Fibroblast of mammary gland (primary cell): ENCODE measurements at places on chromosomes 1 and 21.

DNA sequence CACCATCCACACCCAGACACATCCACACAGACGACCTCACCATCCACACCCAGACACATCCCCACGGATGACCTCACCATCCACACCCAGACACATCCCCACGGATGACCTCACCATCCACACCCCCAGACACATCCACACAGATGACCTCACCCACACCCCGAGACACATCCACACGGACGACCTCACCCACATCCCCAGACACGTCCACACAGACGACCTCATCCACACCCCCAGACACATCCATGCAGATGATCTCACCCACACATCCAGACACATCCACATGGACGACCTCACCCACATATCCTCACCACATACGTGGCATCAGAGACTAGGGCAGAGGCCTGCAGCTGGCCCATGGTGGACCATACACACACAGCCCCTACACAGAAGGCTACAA, 14.7 kb upstream of the FABP3 start:
- DNase-seq = peak; percentile 40

DNA sequence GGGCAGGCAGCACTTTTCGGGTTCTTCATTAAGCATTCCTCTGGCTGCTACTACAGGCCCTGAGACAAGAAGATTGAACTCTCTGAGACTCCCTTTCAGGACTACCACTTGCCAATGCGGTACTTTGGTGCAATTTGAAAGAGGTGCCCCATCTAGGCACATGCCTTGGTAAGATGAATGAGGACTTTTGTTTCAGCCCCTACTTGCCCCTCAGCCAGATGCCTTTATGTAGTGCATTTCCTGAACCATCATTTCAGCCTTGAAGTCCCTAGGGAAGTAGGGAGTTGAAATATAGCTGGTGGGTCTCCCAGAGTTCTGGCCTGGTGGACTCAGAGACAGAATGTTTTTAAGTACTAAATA, 123.8 kb downstream of the PLXNA2 start:
- DNase-seq = no peak

DNA sequence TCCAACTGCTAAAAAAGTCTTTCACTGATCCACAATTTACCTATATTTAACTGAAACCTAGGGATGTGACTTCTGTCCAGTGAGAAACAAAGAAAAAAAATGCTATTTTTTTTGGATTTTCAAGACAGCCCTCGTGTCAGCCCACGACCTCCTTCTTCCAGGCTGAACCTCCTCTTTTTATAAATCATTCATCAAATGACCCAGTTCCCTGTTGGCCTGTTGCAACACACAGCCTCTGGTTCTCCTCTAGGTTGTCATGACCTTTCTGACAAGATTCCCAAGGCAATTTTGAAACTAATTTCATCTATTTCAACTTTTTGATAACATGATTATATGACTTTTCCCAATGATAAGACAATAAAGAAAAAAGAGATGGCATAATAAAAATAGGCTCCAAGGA, 74.6 kb downstream of the PGBD5 start:
- DNase-seq = no peak

- DNase-seq = no peak
These were observed 73.0 kb upstream of the TLR5 start for GRCh38 chr1:223216074-223216473.

GRCh38 chr1:152109998-152110294, 5.3 kb downstream of the TCHH start:
- no peak for DNase-seq

DNA sequence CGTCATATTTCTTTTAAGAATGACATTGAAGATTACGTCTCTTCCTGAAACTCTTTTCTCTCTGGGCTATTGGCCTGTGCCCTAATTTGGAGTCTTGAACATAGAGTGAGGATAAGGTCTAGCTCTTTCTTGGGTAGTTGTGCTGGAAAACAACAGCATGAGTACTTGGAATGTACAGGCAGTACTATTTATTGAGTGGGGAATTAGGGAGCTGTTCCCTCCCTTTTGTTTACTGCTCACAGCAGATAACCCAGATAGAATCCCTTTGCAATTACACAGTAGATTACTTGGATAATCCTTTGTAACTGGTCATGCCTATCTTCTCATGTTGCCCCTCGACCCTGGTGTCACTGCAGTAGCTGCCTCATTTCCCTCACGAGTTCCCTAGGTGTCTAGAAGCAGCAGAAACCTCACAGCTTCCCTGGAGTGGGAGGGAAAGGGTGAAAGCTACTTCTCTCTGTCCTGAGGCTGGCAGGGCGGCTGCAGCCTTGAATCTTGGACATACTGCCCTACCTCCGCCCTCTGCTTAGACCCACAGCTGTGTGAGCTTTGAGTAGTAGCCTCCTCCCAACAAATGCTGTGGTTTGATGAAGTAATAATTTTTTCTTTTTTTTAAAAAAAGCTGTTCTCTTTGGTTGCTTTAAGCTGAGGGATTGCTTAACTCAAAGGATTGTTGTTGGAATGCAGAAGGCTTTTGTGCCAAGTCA, 70.6 kb downstream of the FGGY start:
- DNase-seq = peak; percentile 95

- no peak for DNase-seq
These were observed 1.7 kb downstream of the ADSS2 start for GRCh38 chr1:244449936-244450508.
